ENCODE measurements at places on chromosomes 11 and 22. TPM values are rescaled to one million over a fixed set of nuclear protein-coding genes. Genes with fewer than 3 reads are reported as not detected.

GRCh38 chr22:47775686-47776085, 1013.2 kb downstream of the TBC1D22A start:
- no peak for DNase-seq
- no peak overlapping the region for H3K4me3 ChIP-seq
- no peaks in the 10 kb centered on the region for H3K4me1 ChIP-seq
- no peaks in the 10 kb centered on the region for H3K36me3 ChIP-seq
- H3K27ac ChIP-seq, result no peak overlapping the region

Gene DCHS1
- 2.1 TPM for total RNA-seq

DNA sequence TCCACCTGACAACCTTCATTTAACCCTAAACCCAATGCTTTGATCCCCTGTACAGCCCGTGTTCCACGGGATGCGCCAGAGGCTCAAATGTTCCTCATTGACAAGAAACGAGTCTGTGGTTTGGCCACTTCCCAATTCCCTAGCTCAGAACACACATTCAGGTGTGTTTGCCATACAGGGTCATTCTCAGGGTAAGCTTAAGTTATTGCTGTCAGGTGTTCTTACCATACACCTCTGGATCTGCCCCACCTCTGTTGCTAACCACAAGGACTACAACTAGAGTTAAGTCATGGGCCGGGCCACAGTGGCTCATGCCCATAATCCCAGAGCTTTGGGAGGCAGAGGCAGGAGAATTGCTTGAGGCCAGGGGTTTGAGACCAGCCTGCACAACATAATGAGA, 45.6 kb upstream of the POLD3 start:
- H3K27ac ChIP-seq, result no peak overlapping the region
- DNase-seq, result no peak
- H3K36me3 ChIP-seq, result no peaks in the 10 kb centered on the region
- no peak overlapping the region for H3K4me3 ChIP-seq
- peaks cover 8% of the 10 kb centered on the region for H3K27me3 ChIP-seq

DNA sequence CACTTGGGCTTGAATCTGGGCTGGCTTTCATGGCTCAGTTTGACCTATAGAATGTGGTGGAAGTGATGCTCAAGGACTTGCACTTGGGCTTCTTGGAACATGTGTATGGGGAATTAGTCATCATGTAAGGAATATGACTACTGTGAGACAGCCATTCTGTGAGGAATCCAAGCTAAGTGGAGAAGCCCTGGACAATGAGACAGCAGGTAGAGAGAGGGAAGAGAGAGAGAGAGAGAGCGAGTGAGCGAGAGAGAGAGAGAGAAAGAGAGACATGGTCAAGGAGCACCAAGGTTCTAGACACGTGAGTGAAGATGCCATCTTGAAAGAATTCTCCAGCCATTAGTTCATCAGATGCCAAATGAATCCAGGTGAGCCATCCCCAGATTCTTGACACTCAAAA, 261.6 kb upstream of the SORL1-AS1 start:
- no peaks in the 10 kb centered on the region for H3K4me1 ChIP-seq
- H3K36me3 ChIP-seq, result no peaks in the 10 kb centered on the region
- no peak overlapping the region for H3K4me3 ChIP-seq
- DNase-seq, result no peak

- H3K27ac ChIP-seq, result peak overlapping the region; percentile 22
- DNase-seq, result no peak
- H3K27me3 ChIP-seq, result peaks cover 3% of the 10 kb centered on the region
These were observed 20.2 kb downstream of the GAB2 start for GRCh38 chr11:78397398-78397797.

DNA sequence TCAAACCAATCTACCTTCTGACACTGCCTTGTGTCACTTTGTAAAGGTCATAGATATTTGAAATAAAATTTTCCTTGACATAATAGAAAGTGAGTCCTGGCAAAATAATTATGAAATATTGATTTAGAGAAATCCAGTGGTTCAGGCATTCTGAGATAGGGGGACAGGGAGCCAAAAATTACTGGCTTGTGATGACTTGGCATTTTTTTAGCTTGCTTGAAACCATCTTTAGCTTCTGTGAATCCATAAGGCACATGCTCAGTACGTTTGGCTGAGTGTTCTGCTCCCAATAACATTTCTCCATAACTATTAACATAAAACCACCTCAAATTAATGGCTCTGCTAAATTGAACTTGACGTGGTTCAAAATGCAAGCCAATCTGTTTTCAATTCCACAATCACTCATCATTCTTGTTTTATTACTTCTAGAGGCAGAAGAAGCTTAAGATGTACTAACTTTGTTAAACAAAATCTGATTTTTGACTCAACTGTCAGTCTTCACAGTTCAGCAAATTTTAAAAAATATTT, 209.0 kb downstream of the LRRC4C start:
- no peaks in the 10 kb centered on the region for H3K4me1 ChIP-seq
- DNase-seq, result no peak
- no peak overlapping the region for H3K4me3 ChIP-seq
- no peaks in the 10 kb centered on the region for H3K36me3 ChIP-seq
- no peak overlapping the region for H3K27ac ChIP-seq

- no peak for DNase-seq
- H3K4me1 ChIP-seq, result peaks cover 5% of the 10 kb centered on the region
- H3K36me3 ChIP-seq, result no peaks in the 10 kb centered on the region
- no peak overlapping the region for H3K27ac ChIP-seq
These were observed 30.1 kb upstream of the TMEM45B start for GRCh38 chr11:129785383-129786111.

DNA sequence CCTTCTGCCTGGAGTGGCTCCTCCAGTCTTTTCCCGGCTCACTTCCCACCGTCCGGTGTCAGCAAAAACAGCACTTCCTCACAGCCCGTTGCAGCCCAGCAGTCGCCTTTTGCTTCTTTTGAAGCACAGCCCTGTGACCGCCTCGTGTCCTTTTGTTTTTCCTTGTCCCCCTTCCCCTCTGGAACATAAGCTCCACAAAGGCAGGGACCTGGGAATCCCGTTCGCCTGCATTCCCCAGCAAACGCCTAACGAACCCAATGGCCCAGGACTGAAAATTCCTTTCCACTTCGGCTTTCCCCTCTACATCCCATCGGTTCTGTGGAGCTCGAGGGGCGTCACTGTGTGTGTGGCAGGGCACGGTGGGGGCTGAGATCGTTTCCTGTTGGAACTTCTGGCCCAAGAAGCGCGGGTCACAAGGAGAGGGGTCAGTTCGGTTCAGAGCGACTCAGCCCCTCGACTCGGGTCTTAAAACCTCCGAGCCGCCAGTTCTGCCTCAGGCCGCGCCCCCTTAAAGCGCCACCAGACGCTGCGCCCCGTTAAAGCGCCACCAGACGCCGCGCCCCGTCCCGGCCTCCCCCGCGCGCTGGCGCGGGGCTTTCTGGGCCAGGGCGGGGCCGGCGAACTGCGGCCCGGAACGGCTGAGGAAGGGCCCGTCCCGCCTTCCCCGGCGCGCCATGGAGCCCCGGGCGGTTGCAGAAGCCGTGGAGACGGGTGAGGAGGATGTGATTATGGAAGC, 841 bp downstream of the RIC8A start:
- H3K4me1 ChIP-seq, result peaks cover 34% of the 10 kb centered on the region
- no peaks in the 10 kb centered on the region for H3K27me3 ChIP-seq
- peak overlapping the region; percentile 96 for H3K27ac ChIP-seq
- DNase-seq, result peak; percentile 91

GRCh38 chr11:102194990-102195389, 84.7 kb downstream of the YAP1 start:
- peaks cover 33% of the 10 kb centered on the region for H3K27me3 ChIP-seq
- no peak for DNase-seq
- no peak overlapping the region for H3K27ac ChIP-seq
- no peaks in the 10 kb centered on the region for H3K4me1 ChIP-seq
- no peaks in the 10 kb centered on the region for H3K36me3 ChIP-seq

Gene PNPLA5
- total RNA-seq, result not detected

Gene SFI1
- total RNA-seq, result 209 TPM

GRCh38 chr22:49623715-49624114, 204.0 kb downstream of the BRD1 start:
- no peak overlapping the region for H3K27ac ChIP-seq
- H3K36me3 ChIP-seq, result no peaks in the 10 kb centered on the region
- H3K4me1 ChIP-seq, result peaks cover 1% of the 10 kb centered on the region
- no peak for DNase-seq
- no peaks in the 10 kb centered on the region for H3K27me3 ChIP-seq
- H3K4me3 ChIP-seq, result no peak overlapping the region

GRCh38 chr22:27041745-27042310, 384.4 kb downstream of the MIAT start:
- H3K27ac ChIP-seq, result no peak overlapping the region
- peaks cover 6% of the 10 kb centered on the region for H3K27me3 ChIP-seq
- no peak overlapping the region for H3K4me3 ChIP-seq
- no peaks in the 10 kb centered on the region for H3K4me1 ChIP-seq
- H3K36me3 ChIP-seq, result no peaks in the 10 kb centered on the region

Gene MPZL2
- 9.2 TPM for total RNA-seq

GRCh38 chr22:23828800-23829680, 9.8 kb downstream of the DERL3 start:
- peak overlapping the region; percentile 37 for H3K27ac ChIP-seq
- H3K27me3 ChIP-seq, result no peaks in the 10 kb centered on the region
- no peak overlapping the region for H3K4me3 ChIP-seq
- peaks cover 14% of the 10 kb centered on the region for H3K4me1 ChIP-seq
- H3K36me3 ChIP-seq, result peaks cover 26% of the 10 kb centered on the region

DNA sequence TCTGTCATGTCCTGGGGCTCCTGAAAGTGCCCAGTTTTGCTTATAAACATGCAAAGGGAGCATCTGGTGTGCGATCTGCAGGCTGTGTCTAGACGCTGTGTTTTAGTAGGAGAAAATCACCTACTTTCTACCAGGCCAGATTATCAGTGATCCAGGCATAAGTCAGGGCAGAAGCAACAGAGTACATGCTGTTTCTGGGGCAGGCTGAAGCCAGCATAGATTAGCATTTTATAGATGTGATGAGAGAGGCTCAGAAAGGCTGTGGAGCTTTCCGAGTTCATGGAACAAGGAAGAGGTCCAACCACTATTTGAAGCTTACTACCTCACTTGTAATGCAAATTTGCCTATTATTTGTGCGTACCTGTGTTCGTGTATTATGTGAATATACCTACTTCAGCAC, 1208.4 kb upstream of the TENM4 start:
- DNase-seq, result no peak
- H3K36me3 ChIP-seq, result no peaks in the 10 kb centered on the region
- H3K27ac ChIP-seq, result no peak overlapping the region
- no peaks in the 10 kb centered on the region for H3K4me1 ChIP-seq
- no peak overlapping the region for H3K4me3 ChIP-seq

GRCh38 chr22:27197618-27198017, 540.2 kb downstream of the MIAT start:
- H3K27ac ChIP-seq, result no peak overlapping the region
- no peaks in the 10 kb centered on the region for H3K36me3 ChIP-seq
- no peaks in the 10 kb centered on the region for H3K27me3 ChIP-seq
- H3K4me3 ChIP-seq, result no peak overlapping the region
- H3K4me1 ChIP-seq, result no peaks in the 10 kb centered on the region

- no peak overlapping the region for H3K27ac ChIP-seq
- H3K4me1 ChIP-seq, result no peaks in the 10 kb centered on the region
- peaks cover 22% of the 10 kb centered on the region for H3K36me3 ChIP-seq
- no peak overlapping the region for H3K4me3 ChIP-seq
- H3K27me3 ChIP-seq, result no peaks in the 10 kb centered on the region
These were observed 24.7 kb downstream of the TBCEL start for GRCh38 chr11:121048464-121049233.

Gene OR52E8
- total RNA-seq, result not detected

GRCh38 chr11:116513894-116514293, 258.9 kb downstream of the BUD13 start:
- H3K36me3 ChIP-seq, result no peaks in the 10 kb centered on the region
- no peak overlapping the region for H3K4me3 ChIP-seq
- no peak overlapping the region for H3K27ac ChIP-seq
- peaks cover 3% of the 10 kb centered on the region for H3K27me3 ChIP-seq
- no peak for DNase-seq
- H3K4me1 ChIP-seq, result no peaks in the 10 kb centered on the region

DNA sequence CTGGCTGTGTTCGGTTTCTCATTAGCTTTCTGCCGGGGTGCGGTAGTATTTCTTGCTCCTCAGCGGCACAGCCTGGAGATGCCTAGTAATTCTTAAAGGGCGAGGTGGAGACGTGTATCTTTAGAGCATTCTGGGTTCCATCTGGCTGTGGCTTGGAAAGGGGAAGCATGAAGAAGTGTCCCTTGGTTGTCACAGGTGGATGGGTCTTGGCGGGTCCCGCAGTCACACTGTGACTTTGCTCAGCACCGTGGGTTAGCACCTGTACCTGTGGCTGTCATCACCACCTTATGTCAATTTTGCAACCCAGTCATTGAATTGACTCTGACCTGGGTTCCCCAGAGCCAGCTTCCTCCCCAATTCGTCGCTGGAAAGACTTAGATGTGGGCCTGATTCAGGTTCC, 57.6 kb downstream of the MIAT start:
- no peaks in the 10 kb centered on the region for H3K27me3 ChIP-seq
- no peak overlapping the region for H3K27ac ChIP-seq
- no peak overlapping the region for H3K4me3 ChIP-seq
- H3K4me1 ChIP-seq, result peaks cover 14% of the 10 kb centered on the region

- H3K27ac ChIP-seq, result no peak overlapping the region
- no peak for DNase-seq
- H3K27me3 ChIP-seq, result peaks cover 15% of the 10 kb centered on the region
- H3K4me3 ChIP-seq, result no peak overlapping the region
- no peaks in the 10 kb centered on the region for H3K36me3 ChIP-seq
These were observed 96.2 kb downstream of the RASSF10 start for GRCh38 chr11:13105237-13105844.

DNA sequence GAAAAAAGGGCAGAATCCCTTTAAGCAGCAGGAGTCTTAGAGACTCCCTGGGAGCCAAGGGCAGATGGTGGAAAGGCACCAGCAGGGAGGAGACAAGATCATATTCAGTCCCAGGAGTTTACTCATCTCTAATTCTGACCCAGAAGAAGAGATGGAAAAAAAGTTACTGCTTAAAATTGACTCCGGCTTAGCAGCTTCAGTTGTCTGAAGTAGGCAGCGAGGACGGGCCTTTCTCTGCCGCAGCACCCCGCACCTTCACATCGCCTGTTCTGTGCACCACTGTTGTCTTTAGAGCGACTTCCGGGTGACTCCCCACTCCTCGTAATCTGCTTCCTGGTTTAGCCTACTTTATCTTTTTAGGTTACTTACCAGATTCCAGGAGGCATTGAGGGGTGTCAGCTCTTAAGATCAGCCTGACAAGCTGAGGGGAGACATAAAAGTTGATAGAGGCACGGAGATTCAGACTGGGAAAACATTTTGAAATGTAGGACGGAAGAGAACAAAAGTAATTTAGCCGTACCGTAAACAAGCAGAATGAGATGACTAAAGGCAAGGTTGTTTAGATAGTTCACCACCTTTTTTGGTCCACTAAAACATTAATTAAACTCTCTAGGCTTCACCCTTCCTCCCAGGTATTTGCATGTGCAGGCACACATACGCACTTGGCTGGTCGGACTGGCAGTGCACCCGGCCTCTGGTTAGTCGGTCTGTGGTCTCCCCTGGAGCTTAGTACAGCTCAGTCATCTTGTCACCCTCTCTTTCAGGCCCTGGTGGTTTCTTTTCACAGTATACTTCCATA, 74.3 kb downstream of the CECR2 start:
- DNase-seq, result no peak
- H3K27ac ChIP-seq, result no peak overlapping the region
- H3K4me3 ChIP-seq, result no peak overlapping the region
- no peaks in the 10 kb centered on the region for H3K36me3 ChIP-seq
- H3K4me1 ChIP-seq, result no peaks in the 10 kb centered on the region

GRCh38 chr11:13062115-13062514, 53.0 kb downstream of the RASSF10 start:
- no peaks in the 10 kb centered on the region for H3K4me1 ChIP-seq
- no peak overlapping the region for H3K4me3 ChIP-seq
- no peaks in the 10 kb centered on the region for H3K36me3 ChIP-seq
- no peak overlapping the region for H3K27ac ChIP-seq
- peaks cover 12% of the 10 kb centered on the region for H3K27me3 ChIP-seq
